ENCODE measurements at places on chromosomes 5 and 9.
A peak's percentile ranks its signal among the peaks of the same experiment; 100 is the strongest.

- no peak for DNase-seq
Measured at GRCh38 chr9:16370647-16371046, 499.8 kb downstream of the BNC2 start.

- no peak for DNase-seq
Measured at GRCh38 chr5:168879929-168880328, 300.8 kb upstream of the PANK3 start.

- DNase-seq: no peak
Measured at GRCh38 chr5:149397530-149397929, 18.4 kb upstream of the IL17B start.

GRCh38 chr5:56757077-56757476 is 58.3 kb upstream of the MAP3K1 start:
- DNase-seq: no peak

- peak; percentile 41 for DNase-seq
Measured at GRCh38 chr5:72817076-72817481, 618 bp downstream of the TNPO1 start.

DNA sequence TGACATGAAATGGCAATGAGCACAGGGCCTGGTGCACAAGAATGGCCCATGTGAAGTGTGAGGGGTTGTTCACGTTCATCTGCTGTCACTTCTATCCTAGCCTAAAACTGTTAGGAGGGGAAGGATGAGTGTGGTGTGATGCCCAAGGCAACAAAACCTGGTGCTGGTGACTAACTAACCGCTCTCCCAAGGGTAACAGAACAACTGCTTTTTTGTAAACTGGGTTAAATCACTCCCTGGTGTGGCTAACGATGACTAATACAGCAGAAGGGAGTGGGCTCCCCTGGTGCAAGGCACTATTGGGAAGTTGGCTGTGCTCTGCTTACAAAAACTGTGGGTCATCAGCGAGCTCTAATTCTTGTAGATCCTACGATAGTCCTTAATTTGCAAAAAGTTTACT is 103.2 kb upstream of the VCAN start:
- DNase-seq: peak; percentile 73

DNA sequence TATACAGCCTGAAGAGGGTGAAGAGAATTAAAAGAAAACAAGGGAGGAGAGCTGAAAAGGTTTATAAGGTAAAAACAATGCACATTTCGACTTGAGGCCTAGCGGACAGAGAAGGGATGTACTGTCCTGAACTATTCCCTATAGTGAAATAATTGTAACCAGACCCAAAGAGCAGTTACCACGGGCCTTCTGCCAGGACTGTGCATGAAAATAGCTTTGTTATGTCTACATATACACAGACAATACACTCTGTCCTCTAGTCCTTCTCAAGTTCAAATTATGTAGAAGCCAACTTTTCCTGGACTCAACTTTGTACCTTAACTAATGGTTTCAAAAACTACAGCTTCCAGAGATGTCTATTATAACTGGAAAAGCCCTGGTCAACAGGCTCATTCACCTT is 223.7 kb downstream of the PCSK5 start:
- no peak for DNase-seq

DNA sequence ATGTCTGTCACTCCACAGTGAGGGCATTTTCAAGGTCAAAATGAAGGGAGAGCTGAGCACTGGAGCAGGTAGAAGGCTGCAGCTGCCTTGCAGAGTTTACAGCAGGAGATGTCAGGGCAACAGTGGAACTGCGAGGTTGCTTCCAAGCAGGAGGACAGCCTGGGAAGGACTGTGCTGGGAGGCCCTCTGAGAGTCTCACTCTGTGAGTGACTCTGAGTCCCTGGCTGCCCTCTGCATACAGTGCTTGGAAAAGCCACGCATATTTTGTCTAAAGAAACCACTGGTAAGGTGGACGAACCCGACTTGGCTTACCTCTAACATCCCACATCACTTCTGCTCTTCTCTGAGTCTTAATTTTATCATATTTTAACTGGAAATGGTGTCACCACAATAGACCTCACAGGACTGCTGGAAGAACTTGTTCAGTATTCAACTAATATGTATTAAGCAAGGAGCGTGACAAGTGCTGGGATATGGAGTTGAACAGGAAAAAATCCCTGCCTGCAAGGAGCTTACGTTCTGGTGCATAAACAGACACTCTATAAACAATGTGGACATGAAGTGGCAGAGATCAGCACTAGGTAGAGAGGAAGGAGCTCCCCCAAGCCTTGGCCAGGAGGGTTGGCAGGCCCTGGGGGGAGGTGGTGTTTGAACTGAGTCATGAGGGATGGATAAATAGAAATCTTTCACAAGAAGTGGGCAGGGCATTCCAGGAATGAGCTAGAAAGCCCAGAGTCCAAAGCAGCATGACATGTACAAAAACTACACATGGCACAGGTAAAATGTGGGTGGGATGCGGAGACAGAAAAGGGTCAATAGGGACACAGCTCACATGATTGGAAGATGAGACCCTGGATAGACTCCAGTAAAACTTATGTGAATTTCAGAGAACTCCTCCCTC is 64.0 kb upstream of the FOXE1 start:
- no peak for DNase-seq

GRCh38 chr5:17249029-17249634 is 31.7 kb downstream of the BASP1 start:
- DNase-seq: peak; percentile 84

DNA sequence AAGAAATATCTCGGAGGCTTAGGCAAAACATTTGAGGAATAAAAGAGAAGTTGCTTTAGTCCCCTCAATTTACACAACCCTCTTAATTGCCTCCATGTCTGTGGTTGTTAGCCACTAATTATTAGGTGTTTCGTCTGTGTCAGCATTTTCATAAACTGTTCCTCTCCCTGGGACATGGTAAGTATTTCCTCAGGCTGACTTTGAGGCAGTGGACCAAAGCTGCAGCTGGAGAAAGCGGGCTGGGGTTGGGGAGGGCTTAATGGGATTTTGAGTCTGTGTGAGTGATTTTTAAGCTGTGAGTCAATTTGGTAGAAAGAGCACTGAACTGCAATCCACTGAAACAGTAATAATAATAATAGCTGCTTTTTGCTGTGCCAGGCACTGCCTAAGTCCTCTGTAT is 13.0 kb upstream of the TTC1 start:
- DNase-seq: no peak

- peak; percentile 78 for DNase-seq
Measured at GRCh38 chr9:134055981-134056461, 11.8 kb downstream of the BRD3 start.

- no peak for DNase-seq
Measured at GRCh38 chr9:82302968-82303655, 314.5 kb downstream of the SPATA31D1 start.

DNA sequence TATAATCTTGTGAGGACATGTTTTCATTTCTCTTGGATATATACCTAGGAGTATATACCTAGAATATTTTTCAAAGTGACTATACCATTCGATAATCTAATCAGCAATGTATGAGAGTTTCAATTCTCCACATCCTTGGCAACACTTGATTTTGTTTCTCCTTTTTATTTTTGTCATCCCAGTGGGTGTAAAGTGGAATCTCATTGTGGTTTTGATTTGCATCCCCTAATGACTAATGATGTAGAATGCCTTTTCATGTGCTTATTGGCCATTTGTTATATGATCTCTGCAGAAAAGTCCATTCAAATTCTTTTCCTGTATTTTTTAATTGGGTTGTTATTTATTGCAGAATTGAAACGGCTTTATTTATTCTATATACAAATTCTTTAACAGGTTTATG is 15.2 kb downstream of the ZCCHC9 start:
- DNase-seq: no peak

GRCh38 chr5:16550316-16550952 is 66.4 kb downstream of the RETREG1 start:
- DNase-seq: no peak

- DNase-seq: no peak
Measured at GRCh38 chr5:5575461-5575860, 153.0 kb downstream of the ICE1 start.

DNA sequence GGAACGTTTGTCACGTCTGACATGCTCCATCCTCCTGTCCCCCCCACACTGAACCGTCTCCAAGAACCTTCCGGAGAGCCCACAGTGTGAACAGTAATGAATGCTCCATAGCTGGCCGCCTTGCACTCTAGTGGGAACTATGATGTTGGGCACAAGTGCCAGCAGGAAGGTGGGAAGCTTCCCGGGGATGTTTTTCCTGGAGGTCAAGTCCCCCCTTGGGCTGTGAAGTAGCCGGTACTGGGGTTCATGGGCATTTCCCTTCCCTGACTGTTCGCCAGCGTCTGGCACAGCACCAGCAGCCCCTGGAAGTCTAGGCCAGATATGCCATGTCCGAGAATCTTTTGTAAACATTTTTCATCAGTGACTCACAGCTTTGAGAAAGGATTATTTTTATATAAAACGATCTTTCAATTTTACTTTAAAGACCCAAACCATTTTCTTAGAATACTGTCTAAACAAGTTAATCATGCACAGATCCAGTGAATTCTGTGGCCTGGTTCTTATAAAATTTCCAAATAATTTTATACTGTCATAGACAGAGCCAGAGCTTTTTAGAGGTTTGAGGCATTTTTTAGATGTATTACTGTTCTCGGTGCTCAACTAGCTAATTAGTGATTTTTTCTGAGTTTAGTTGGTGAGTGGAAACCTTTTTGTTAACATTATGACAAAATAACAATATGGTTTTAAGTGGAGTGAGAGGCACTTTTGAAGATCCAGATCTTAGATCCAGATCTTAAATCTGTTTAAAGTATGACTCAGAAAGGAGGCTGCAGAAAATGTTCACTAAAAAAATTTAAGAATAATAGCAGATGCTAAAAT is 11.6 kb downstream of the ABL1 start:
- no peak for DNase-seq

GRCh38 chr9:107534510-107535078 is 45.0 kb upstream of the KLF4 start:
- DNase-seq: no peak

- no peak for DNase-seq
Measured at GRCh38 chr5:1245905-1246576, 20.9 kb downstream of the SLC6A18 start.

DNA sequence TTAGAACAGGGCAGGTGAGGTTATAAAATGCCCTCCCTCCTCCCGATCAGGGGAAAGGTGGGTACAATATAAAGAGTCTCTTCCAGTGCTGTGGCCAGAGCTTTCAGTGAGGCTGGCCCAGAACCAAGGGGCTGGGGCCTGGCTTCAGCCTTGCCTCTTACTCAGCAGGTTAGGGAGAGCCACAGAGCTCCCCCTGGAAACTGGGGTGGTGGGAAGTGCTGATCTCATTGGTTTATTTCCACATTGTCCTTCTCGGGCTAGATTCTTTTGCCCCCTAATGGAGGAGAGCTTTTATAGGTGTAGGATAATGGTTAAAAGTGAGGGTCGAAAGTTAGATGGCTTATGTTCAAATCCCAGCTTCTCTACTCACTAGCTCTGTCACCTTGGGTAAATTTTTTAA is 186.7 kb upstream of the TBC1D2 start:
- no peak for DNase-seq

DNA sequence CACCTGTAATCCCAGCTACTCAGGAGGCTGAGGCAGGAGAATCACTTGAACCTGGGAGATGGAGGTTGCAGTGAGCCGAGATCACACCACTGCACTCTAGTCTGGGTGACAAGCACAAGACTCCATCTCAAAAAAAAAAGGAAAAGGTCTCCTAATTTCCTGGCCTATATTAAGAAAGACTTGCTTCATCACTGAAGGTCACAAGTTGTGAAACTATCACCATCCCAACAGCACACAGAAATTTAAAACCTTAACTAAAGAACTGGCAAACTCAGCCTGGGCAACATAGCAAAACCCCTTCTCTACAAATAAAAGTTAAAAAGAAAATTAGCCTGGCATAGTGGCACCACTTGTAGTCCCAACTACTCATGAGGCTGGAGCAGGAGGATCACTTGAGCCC is 17.2 kb downstream of the FRMD3 start:
- no peak for DNase-seq

GRCh38 chr5:82777106-82777505 is 300.1 kb downstream of the TMEM167A start:
- no peak for DNase-seq

- DNase-seq: no peak
Measured at GRCh38 chr9:72477930-72478518, 43.4 kb upstream of the TMC1 start.

DNA sequence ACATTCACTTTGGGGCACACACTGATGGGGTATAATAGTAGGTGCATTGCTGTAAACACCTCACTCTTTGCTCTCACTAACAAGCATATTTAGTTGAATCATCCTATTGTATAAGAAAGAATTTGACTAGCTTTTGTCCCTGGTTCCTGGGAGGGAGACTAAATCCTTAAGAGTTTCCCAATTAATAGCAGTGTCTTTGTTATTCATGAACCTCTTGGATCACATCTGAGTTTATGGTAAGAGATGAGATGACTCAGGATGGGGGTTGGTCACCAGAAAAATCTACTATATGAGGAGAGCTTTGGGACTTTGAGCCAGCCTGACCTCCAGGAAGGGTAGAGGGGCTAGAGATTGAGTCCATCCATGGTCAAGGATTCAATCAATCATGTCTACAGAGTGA is 56.8 kb downstream of the PUM3 start:
- DNase-seq: peak; percentile 4

DNA sequence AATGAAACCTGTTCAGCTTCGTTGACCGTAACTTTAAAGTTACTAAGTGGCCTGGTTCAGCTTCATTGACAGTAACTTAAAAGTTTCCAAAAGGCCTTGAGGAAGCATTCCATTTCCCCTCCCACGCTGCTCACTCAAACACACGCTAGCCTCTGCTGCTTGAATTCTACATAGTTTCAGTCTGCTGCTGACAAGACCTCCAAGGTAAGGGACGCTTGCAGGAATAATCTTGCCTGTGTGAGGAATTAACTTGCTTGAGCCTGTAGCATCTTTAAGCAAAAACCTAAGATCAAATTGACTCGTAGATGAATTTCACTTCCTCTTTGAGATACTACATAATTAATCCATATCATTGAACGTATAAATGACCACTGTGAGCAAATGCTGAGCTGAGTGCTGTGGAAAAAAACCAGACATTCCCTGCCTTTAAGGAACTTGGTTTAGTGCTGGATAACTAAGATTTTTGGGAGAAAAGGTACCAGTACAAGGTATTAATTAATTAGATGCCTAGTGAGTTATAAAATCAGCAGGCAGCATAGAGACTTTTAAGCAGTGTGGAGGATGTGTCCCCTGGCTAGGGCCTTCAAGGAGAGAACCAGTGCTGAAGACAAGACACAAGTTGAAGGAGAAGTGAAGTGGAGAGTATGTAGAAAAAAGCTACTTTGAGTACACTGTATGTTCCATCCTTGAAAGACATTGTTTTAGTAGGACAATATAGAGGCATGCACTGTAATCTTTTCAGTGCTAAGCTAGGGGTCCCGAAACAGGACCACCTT is 39.2 kb downstream of the GRAMD2B start:
- DNase-seq: peak; percentile 62

DNA sequence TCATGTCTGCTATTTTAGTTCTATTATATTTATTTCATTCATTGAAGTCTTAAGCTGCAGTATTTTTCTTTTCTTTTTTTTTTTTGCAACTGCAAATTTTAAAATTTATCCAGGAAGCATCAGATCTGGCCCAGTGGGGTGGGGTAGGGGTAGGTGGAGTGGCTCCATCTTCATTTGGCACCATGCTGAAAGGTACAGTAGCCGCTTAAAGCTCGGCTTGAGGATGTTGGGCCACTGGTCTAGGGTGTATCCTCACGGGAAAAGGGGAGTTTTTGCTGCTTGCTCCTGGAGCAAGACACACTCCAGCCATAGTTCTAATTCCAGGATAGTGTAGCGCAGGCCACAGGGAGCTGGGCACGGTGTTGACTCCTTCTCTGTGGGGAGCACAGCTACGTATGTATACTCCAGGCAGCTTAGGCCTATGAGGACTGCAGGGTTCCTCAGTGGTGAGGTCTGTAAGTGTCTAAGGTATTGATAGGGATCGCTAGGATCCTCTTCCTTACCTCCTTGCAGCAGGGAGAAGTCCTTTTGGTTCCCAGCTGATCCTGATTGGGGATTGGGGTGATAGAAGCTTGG is 22.7 kb downstream of the RCL1 start:
- DNase-seq: no peak
